ENCODE measurements at places on chromosomes 1 and 21.

DNA sequence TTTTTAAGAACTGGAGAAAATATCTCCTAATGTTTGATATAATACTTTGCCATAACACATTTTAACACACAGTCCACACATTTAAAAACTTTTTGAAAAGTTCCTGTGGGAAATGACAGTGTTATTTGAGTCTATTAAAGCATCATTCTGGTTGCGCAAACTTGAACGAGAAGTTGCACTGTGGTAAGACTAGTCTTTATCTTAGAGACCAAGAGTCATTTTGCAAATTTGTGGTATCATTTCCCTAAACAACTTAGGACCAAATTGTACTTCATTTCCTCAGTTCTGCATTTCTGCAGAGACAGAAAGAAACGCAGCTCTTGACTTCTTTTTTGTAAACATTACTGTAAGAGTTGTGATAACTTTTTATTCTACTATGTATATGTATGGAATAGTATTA is at the start of gene RGS18:
Gene RGS18, plus strand, starts transcription at position 282 of the 400 bp plus-strand sequence. CDS start 176 bp downstream, outside the sequence.
- no peak for DNase-seq

DNA sequence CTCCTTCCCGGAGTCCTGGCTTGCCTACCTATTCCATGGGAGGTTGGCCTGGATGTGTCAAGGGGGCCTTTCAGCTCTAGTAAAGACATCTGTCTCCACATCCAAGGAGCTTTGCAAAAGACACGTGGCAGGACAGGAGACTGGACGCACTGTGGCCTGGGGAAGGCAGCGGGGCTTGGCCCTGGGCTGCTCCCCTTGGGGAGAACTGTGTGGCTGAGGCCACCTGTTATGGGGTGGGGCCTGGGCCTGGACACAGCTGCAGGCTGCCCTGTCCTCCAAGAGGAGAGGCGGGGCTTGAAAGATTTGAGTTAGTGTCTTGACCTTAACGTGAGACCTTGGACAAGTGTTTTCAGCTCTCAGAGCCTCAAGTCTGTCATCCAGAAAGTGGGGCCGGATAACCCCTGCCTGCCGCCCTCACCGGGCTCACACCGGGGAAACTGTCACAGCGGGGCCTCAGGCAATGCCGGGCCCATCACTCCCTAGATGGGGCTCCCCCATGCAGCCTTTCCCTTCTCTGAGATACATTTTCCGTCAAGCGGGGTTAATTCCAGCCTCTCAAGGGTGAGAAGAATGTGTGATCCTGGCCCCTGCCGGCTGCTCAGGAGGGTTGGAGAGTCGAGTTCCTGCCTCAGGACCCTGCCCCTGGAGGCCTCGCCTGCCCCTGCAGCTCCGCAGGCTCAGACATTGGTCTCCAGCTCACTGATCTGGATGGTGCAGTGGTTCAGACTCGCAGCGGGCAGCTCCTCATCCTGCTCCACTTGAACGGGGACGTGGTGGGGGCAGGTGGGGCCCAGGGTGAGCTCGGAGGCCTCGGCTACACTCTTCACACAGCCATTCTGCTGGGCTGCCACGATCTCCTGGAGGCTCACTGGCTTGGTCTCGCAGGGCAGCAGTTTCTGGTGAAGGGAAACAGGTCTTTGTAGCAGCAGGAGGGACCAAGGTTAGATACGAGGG is 25.6 kb downstream of the PODN start:
- no peak for DNase-seq

GRCh38 chr1:234699795-234700665 is 90.1 kb upstream of the IRF2BP2 start:
- no peak for DNase-seq

DNA sequence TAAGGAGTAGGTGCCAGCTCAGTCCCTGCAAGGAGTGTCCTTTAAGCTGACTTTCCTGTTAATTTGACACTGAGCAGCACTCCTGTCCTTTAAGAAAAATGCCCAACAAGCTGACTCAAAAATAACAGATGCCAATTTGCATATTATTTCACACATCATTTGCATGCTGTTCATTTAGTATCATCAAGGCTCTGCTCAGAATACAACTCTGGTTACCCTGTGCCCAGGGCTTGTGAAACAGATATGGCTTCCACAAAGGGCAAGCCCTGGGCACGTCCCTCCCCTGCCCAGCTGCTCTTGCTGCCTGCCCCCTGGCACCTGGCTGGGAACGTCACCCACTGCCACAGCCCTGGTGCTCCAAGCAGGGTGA is 10.3 kb downstream of the KCNN3 start:
- no peak for DNase-seq

- no peak for DNase-seq
Observed at GRCh38 chr1:86429122-86429725, 5.3 kb downstream of the CLCA2 start.

GRCh38 chr1:11062965-11063401 is 3.2 kb upstream of the SRM start:
- peak; percentile 62 for DNase-seq

DNA sequence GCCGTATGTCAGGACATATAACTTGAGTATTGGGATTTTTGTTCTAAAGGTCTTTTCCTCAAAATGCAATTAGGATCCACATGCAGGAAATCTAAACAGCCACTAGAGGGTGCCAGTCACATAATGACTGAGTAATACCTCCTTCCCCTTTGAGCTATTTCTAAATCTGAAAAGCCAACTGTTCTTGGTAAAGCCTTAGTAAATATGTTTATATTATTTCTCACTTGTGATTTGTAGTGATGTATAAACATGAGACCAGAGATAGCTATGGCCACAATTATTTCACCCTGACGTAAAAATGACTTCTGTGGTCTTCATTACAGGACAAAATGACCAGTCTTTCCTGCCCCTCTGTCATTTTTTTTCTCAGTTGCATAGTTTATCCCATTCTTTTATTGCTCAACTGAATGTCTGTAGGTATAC is 41.0 kb upstream of the DR1 start:
- peak; percentile 35 for DNase-seq

GRCh38 chr1:935751-936231 is 12.1 kb downstream of the SAMD11 start:
- no peak for DNase-seq

DNA sequence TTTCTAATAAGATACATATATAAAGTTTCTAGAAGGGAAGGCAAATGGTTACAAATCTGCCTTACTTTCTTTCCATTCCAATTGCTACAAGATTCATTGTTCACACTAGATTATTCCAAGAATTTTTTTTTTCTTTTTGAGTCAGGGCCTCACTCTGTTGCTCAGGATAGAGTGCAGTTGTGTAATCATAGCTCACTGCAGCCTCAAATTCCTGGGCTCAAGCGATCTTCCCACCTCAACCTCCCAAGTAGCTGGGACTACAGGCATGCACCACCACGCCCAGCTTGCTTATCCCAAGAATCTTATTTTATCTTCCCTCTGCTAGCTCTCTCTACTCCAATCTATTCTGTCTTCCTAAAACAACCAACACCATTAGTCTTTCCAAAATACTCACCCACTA is 81.8 kb downstream of the KIAA0319L start:
- no peak for DNase-seq

GRCh38 chr1:154845174-154845573 is 24.9 kb downstream of the KCNN3 start:
- DNase-seq, result no peak

- DNase-seq, result peak; percentile 21
Observed at GRCh38 chr1:201709564-201710295, 119.2 kb upstream of the IPO9 start.

DNA sequence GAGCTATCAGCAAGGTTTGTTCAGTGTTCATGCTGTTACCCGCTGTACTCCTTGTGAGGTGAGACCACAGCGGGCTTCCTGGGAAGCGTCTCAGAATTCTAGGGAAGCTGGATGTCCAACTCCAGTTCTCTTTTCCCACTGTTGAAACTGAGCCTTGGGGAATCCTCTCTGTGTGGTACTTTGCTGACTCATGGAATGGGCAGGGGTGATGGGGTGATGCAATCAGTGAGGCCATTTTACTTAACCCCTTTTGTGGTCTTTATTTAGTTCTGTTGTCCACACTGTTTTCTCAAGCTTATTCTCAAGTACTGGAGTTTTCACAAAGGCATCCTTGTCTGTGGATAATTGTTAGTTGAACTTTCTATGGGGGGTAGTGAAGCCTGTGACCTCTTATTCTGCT is 42.6 kb downstream of the ACKR1 start:
- DNase-seq, result no peak

GRCh38 chr1:166924823-166925541 is 48.9 kb upstream of the TADA1 start:
- no peak for DNase-seq

DNA sequence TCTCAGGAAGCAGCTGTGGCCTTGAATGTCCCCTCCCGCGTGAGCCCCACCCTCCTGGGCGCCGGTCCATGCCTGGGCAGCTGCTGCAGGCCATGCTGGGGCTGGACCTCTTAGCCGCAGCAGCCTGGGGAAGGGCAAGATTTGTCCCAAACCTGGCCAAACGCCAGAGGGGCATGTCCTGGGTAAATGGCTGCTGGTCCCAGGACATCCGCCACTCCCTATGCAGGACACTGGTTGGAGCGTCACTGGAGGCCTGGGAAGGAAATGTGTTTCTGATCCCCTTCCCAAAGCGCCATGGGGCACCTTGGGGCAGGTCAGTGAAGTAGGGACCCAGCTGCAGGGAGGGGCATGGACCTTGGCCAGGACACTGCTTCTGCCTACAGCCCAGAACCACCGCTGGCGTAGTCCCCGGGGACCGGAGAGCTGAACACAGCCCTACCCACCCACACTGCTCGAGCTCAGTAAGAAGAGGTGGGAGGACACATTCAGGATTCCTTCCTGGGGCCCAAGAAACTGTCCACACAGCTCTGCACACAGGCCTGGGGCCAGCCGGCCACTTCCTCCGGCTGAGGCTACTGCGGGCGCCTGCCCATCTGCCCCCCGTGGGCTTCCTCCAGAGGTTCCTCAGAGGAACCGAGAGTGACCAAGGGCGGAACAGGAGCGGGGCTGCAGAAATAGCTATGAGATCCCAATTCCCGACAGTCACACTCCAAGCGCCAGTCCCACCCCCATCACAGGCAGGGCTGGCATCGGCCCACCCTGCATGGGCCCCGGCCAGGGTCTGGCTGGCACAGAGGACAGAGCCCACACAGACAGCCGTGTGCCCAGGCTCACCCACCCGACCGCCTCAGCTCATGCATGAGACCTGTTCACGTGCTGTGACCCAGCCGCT is 10.8 kb upstream of the PLEKHG5 start:
- no peak for DNase-seq

DNA sequence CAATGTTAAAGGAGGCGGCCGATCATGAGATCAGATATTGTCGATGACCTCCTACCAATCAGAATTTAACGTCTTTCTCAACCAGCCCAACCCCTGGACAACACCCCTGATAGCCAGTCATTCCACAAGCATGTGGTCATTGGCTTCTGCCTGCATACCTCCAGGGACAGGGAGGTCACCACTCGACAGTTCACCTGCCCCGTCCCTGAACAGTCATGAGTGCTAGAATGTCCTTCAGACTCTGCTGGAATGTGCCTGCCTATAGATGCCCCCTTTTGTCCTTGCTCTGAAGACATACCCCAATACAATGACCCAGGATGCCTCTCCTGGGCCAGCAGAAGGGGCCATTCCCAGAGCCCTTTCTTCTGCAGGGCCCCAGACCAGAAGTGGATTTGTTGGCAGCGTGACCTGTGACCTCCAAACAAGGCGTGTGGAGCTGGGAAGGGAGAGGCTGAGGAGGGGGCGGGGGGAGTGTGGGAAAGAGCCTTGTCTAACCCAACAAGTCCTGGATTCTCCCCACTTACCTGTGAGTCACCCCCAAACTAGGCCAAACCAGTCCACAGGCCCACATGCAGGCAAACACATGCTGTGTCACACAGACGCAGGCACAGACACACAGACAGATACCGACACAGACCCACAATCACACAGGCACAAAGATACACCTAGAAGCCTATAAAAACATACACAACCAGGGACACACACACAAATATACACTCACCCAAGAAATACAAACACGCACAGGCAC is 2.2 kb downstream of the CRYBG2 start:
- no peak for DNase-seq

DNA sequence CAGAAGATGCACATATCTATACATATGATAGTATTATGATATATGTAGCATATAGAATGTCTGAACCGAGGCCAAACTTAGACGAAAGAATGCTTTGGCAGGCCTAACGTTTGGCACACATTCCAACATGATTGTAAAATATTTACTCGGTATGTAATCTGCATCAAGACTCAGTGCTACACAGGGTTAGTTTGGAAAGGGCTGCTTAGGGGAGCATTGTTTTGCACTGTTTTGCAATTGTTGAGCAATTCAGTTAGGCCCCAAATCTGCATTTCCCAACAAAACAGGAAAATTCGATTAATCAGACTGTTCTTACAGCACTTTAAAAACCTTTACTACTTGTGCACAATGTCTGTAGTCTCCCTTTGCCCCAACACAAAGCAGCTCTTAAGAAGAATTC is 216.0 kb upstream of the NEGR1 start:
- DNase-seq, result no peak

GRCh38 chr1:10216090-10216749 is 5.8 kb downstream of the KIF1B start:
- no peak for DNase-seq

DNA sequence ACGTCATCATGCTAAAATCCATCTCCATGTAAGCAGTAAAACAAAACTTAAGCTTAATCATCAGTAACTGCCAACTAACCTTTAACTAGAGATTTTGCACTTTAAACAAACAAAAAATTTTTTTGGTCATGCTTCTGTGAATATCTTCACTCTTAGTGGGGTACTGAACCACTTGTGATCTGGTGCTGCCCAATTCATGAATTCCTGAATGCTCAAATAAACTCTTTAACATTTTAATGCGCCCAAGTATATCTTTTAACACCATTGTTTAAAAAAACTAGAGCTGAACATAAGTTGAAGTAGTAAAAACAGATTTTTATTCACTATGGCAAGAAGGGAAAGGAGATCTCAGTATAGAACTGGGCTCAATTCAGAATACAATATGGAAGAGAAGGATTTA is 196.9 kb upstream of the USP24 start:
- DNase-seq, result no peak

DNA sequence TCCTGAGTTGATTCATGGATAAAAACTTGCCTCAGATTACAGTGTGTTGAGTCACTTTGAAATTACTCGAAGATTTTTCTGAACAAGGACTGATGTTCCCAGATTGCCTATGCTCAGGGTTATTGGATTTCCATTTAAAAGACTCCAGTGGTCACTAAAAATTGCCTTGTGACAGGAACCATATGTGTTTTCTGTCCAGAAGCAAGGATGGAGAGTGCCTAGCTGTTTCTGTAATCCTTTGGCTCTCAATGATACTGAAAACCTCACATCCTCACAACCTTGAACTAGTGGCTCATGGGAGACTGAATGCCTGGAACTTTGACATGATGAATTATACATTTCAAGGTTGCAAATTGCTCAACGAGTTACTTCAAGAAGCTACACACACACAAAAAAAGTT is 1271.8 kb downstream of the BRINP3 start:
- DNase-seq, result no peak

GRCh38 chr1:3065797-3066196 is 3.2 kb upstream of the PRDM16 start:
- DNase-seq, result no peak
